ENCODE measurements at places on chromosomes 12 and 14. TPM values are rescaled to one million over a fixed set of nuclear protein-coding genes. Genes with fewer than 3 reads are reported as not detected.

- H3K36me3 ChIP-seq: no peaks in the 10 kb centered on the region
- peak overlapping the region; percentile 92 for H3K27ac ChIP-seq
- no peak for DNase-seq
- no peaks in the 10 kb centered on the region for H3K27me3 ChIP-seq
- peak overlapping the region; percentile 82 for H3K4me3 ChIP-seq
Observed at GRCh38 chr12:100267603-100268281, 765 bp downstream of the SCYL2 start.

GRCh38 chr12:8065991-8066594 lies at the start of gene C3AR1:
Gene C3AR1 (minus strand): TSS chr12:8066359. CDS start chr12:8060185, 6,174 bp downstream.
- H3K36me3 ChIP-seq: no peaks in the 10 kb centered on the region
- H3K27ac ChIP-seq: peak within 1 kb of the TSS; percentile 63
- H3K4me3 ChIP-seq: no peak within 1 kb of the TSS
- DNase-seq: no peak
- no peaks in the 10 kb centered on the region for H3K4me1 ChIP-seq

SDR9C7 gene
- total RNA-seq: not detected

RNASE7 gene
- total RNA-seq: 0.78 TPM

DNA sequence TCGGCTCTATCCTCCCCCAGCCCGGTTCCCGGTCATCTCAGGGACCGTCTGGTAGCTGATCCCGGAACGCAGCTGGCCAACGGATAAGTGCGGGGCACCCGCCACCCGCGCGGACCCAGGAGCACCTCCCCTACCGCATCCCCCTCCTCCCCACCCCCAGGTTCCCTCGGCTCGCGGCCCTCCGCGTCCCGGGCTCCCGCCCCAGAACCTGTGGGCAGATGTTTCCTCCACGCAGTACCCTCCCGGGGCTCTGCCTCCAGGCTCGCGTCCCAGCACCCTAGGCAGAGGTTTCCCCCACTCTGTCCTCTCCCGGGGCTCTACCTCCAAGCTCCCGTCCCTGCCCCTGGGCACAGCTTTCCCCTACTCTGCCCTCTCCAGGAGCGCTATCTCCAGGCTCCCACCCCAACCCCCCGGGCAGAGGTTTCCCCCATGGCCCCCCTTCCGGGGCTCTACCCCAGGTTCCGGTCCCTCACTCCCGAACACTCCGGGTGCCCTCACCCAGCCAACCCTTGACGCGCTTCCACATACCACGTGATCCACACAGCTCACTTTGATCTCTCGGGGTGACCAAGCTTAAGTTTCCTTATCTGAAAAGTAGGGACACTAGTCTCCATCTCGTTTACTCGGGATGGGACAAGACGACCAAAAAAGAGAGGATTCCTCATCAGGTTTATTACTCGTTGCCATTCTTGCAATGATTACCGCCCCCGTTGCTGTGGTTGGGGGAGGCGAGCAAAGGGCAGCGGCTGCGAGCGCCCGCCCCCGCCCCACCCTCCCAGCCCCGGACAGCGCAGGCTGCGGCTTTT lies at the start of gene CCDC38:
Gene CCDC38 (minus strand): TSS at position 91 of the 806 bp plus-strand sequence. CDS start 6,105 bp downstream, outside the sequence.
- no peaks in the 10 kb centered on the region for H3K27me3 ChIP-seq
- peak within 1 kb of the TSS; percentile 63 for H3K4me3 ChIP-seq
- H3K4me1 ChIP-seq: no peaks in the 10 kb centered on the region
- H3K36me3 ChIP-seq: no peaks in the 10 kb centered on the region

GRCh38 chr12:127078577-127079350 lies 1188.2 kb upstream of the TMEM132C start:
- no peaks in the 10 kb centered on the region for H3K36me3 ChIP-seq
- H3K4me3 ChIP-seq: no peak overlapping the region
- DNase-seq: no peak
- H3K4me1 ChIP-seq: no peaks in the 10 kb centered on the region
- no peak overlapping the region for H3K27ac ChIP-seq

CISTR gene
- total RNA-seq: not detected

DNA sequence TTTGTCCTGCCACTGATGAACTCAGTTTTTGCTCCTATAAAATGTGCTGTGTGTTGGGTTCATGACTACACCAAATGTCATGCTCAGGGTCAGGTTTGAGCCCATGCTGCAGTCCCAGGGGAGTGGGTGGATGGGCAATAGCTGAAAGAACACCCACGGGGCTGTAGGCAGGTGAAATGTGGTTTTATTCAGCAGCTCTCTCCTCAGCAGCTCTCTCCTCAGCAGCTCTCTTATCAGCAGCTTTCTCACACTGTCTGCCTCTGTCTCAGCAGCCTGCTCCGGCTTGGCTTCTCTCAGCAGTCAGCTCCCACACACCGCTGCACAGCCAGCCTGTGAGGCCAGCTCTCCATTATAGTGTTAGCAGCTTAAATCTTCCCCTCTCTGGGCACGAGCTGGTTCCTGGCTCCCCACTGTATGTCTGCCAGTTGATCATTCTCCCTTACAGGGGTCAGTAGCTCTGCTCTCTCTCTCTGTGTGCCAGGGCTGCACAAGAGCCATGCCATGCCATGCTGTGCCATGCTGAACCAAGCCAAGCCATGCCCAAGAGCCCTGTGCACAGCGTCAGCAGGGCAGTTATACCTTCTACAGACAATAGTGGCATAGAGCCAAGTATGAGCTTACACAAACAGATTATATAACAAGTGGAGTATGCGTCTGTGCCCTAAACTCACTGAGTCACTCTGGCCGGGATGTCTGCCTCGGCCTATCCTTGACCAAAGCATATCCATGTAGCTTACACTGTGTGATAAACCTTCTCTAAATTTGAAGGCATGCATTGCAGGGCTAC lies 303.3 kb upstream of the TMPO start:
- H3K4me1 ChIP-seq: no peaks in the 10 kb centered on the region
- H3K4me3 ChIP-seq: no peak overlapping the region
- H3K27ac ChIP-seq: no peak overlapping the region
- no peaks in the 10 kb centered on the region for H3K36me3 ChIP-seq
- no peaks in the 10 kb centered on the region for H3K27me3 ChIP-seq

DNA sequence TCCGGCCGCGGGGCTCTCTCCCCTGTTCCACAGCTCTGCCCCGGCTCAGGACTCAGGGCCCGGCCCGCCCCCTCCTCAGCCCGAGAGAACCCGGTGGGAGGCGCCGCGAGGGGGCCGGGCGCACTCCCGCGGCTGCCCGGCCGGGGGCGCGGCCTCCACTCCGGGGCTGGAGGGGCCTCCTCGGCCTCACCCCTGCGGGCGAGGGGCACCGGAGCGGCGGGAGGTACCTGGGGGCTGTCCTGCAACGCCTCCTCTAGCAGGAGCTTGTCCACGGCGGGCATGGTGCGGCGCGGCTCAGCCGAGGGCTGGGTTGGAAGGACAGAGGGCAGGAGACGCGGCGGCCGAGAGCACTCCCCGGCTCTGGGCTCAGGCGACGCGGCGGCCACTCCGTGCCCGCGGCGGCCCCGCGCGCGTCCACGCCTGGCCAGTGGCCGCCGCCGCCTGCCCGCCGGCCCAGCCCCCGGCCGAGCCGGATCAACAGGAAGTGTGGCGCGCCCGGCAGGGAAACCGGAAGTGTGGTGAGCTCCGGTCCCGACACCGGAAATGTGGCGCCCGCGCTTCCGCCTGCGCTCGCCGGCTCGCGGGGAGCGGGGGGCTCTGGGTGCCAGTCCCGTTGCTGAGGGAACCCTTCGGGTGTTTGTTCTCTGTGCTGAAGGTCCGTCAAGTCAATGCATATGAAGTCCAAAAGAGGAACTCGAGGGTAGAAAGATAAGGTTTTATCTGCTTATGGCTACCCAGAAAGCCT lies at the start of gene APPL2:
Gene APPL2 (minus strand): TSS at position 443 of the 745 bp plus-strand sequence. CDS start 162 bp downstream, at position 281.
- peak; percentile 92 for DNase-seq
- no peaks in the 10 kb centered on the region for H3K4me1 ChIP-seq
- peak within 1 kb of the TSS; percentile 82 for H3K27ac ChIP-seq
- H3K4me3 ChIP-seq: peak within 1 kb of the TSS; percentile 91

GRCh38 chr12:124694846-124695497 lies 127.6 kb upstream of the NCOR2 start:
- no peak for DNase-seq
- H3K4me1 ChIP-seq: no peaks in the 10 kb centered on the region
- H3K27ac ChIP-seq: no peak overlapping the region
- no peaks in the 10 kb centered on the region for H3K36me3 ChIP-seq
- no peaks in the 10 kb centered on the region for H3K27me3 ChIP-seq

GXYLT1 gene
- 3.6 TPM for total RNA-seq

GRCh38 chr12:1662761-1663439 lies 28.0 kb upstream of the ADIPOR2 start:
- H3K4me1 ChIP-seq: peaks cover 28% of the 10 kb centered on the region
- no peaks in the 10 kb centered on the region for H3K36me3 ChIP-seq
- peak; percentile 80 for DNase-seq
- H3K27me3 ChIP-seq: no peaks in the 10 kb centered on the region
- H3K4me3 ChIP-seq: no peak overlapping the region
- peak overlapping the region; percentile 77 for H3K27ac ChIP-seq

DNA sequence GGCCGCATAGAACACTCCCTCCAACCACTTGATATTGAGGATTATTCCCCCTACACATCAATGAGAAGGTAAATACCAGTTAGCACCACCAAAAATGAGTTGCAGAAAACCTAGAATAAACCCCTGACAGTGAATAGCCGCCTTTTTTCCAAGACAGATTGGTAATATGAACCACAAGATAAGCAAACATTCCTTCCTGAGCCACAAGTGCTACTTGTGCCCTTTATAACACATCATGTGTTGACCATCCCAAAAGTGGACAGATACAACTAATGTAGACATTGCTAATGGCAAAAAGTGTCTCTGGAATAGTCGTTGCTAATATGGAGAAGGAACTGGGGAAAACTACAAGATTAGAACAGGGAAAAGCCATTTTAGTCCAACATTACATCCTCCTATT lies 17.2 kb downstream of the NOXRED1 start:
- no peaks in the 10 kb centered on the region for H3K4me1 ChIP-seq
- no peak for DNase-seq
- H3K27me3 ChIP-seq: no peaks in the 10 kb centered on the region
- no peaks in the 10 kb centered on the region for H3K36me3 ChIP-seq
- no peak overlapping the region for H3K4me3 ChIP-seq

DNA sequence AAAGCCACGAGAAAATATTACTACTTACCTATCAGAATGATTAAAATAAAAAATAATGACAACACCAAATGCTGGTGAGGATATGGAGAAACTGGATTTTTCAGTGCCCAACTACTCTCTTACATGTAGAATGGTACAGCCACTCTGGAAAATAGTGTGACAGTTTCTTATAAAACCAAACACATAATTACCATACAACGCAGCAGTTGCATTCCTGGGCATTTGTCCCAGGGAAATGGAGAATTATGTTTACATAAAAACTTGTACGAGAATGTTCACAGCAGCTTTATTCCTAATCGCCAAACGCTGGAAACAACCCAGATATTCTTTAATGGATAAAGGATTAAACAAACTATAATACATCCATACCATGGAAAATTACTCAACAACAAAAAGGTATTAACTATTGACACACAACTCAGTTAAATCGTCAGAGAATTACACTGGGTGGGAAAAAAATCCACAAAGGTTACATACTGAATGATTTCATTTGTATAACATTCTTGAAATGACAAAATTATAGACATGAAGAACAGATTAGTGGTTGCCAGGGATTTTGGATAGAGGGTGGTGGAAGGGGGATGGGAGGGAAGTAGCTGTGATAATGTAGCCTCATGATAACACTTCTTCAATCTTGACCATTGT lies 35.4 kb downstream of the TAOK3 start:
- H3K36me3 ChIP-seq: no peaks in the 10 kb centered on the region
- no peak overlapping the region for H3K4me3 ChIP-seq
- no peak overlapping the region for H3K27ac ChIP-seq
- no peak for DNase-seq

PTGER2 gene
- total RNA-seq: 0.70 TPM

- no peak overlapping the region for H3K4me3 ChIP-seq
- no peak overlapping the region for H3K27ac ChIP-seq
- DNase-seq: no peak
- no peaks in the 10 kb centered on the region for H3K27me3 ChIP-seq
Observed at GRCh38 chr12:124025661-124026060, 52.6 kb downstream of the ZNF664 start.

DNA sequence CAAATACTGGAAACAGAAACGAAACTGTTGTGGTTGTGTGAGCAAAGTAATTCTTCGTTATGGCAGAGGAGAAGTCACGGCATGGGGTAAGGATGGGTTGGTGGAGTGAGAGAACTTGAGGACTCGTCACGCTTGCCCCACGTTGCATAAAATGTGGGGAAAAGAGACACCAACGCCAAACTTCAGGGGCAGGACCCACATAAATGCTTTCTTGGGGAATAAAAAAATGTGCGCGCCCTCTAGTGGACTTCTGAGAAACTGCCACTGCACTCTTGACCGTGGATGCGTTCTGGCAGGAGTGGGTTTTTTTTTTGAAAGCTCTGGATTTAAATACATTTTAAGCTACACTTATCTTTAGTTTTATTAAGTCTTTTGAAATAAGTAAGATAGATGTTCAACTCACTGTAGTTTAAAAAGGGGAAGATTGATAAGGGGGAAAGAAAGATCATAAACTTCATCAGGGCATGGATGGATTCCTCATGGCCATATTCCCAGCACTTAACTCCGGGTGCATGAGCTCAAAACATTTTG lies 4.1 kb upstream of the IGF1 start:
- peak; percentile 22 for DNase-seq
- no peak overlapping the region for H3K27ac ChIP-seq
- H3K36me3 ChIP-seq: no peaks in the 10 kb centered on the region

PGF gene
- total RNA-seq: 0.73 TPM

- H3K4me3 ChIP-seq: no peak overlapping the region
- no peak for DNase-seq
- H3K27ac ChIP-seq: no peak overlapping the region
Observed at GRCh38 chr12:92492995-92493394, 209.8 kb upstream of the PLEKHG7 start.

DNA sequence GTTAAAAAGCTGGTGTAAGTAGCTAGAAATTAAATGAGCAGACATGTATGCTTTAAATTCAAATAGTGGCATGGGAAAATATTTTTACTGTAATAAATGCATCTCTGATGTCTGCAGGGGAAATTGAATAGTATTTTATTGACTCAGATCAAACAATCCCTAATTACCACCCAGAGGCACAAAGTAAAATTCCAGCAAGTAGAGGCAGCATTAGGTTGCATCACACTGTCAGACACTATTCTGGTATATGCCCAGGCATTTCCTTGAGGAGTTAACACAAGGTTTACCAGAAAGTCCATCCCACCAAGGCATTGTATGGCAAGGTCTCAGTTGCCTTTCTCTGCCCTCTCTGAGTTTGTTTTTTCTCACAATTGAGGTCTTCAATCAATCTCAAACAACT lies 201.6 kb upstream of the KITLG start:
- no peak overlapping the region for H3K27ac ChIP-seq
- no peak overlapping the region for H3K4me3 ChIP-seq
- no peaks in the 10 kb centered on the region for H3K27me3 ChIP-seq
- H3K4me1 ChIP-seq: no peaks in the 10 kb centered on the region
- DNase-seq: no peak
- H3K36me3 ChIP-seq: no peaks in the 10 kb centered on the region

CLEC2B gene
- 1.1 TPM for total RNA-seq

GRCh38 chr12:6736754-6737153 lies 12.9 kb downstream of the COPS7A start:
- H3K36me3 ChIP-seq: no peaks in the 10 kb centered on the region
- H3K27me3 ChIP-seq: no peaks in the 10 kb centered on the region
- no peak for DNase-seq
- no peak overlapping the region for H3K4me3 ChIP-seq

BICDL1 gene
- total RNA-seq: 8.0 TPM

KRT8 gene
- total RNA-seq: 527 TPM

SLCO1A2 gene
- total RNA-seq: 0.05 TPM

GRCh38 chr12:58500399-58500798 lies 419.9 kb downstream of the LRIG3 start:
- H3K36me3 ChIP-seq: no peaks in the 10 kb centered on the region
- no peaks in the 10 kb centered on the region for H3K4me1 ChIP-seq
- H3K27ac ChIP-seq: no peak overlapping the region
- H3K4me3 ChIP-seq: no peak overlapping the region
- DNase-seq: no peak

CCDC38 gene
- not detected for total RNA-seq
